K562 (cell line): ENCODE measurements at places on chromosomes 7 and 10. TPM values are rescaled to one million over a fixed set of nuclear protein-coding genes. Genes with fewer than 3 reads are reported as not detected.

DNA sequence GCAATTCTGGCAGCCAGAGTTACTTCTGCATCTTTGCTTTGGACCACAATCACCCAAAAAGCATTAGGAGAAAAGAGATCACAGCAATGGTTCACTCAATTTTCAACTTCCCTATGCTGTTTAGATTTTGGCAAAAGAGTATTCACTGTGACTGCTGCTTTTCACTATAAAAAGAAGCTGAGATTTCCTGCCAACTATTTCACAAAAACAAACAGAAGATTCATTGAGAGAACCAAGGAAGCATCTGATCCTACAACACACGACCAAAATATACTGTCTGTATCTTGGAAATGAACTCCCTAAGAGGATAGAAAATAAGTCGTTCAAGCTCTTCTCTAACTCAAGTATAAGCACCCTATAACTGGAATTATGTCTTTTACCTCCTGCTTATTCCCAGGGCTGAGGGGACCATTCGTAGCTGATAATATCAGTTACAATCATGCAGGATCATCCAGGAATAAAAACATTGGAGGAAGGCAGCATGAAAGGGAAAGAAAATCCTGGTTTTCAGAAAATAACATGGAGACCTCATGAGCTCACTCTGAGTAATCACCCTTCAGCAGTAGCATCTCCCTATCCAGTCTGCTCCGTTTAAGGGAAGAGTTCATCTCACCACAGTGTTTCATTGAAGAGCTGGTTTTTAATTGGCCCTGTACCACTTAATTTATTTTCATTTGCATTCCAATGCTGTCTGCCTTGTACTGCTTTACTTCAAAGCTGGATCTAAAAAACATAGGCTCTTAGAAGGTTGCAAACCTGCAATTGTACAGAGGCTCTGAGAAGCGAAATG is 256.2 kb downstream of the PAXIP1 start:
- H3K36me3 ChIP-seq = no peaks in the 10 kb centered on the region
- no peak overlapping the region for H3K4me3 ChIP-seq
- DNase-seq = no peak
- no peaks in the 10 kb centered on the region for H3K4me1 ChIP-seq
- no peak overlapping the region for H3K27ac ChIP-seq

- no peak overlapping the region for H3K27ac ChIP-seq
- H3K36me3 ChIP-seq = no peaks in the 10 kb centered on the region
- H3K4me1 ChIP-seq = peaks cover 17% of the 10 kb centered on the region; the same call in 2 of the 3 replicates
- H3K4me3 ChIP-seq = no peak overlapping the region
These were observed 146.2 kb downstream of the SPAG6 start for GRCh38 chr10:22491480-22491879.

DNA sequence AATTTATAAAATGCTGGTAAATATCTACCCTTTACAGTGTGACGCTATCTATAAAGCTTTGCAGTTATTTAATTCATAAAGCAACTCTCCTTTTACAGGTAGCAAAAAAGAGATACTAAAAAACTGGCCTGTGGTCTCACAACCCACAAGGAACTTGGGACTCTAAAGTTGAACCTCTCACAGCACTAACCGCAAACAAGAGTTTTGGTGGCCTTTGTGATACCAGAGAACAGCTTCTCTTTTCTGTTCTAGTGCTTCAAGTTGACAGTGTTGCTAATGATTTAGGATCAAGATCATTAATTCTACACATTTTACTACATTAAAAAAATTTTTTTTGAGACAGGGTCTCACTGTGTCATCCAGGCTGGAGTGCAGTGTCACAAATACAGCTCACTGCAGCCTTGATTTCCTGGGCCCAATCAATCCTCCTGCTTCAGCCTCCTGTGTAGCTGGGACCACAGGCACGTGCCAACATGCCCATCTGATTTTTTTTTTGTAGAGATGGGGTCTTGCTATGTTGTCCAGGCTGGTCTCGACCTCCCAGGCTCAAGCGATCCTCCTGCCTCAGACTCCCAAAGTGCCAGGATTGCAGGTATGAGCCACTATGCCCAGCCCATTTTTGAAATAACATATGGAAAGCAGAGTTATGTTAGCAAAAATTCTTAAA is 56.0 kb upstream of the ST8SIA6 start:
- peaks cover 6% of the 10 kb centered on the region; the same call in 2 of the 3 replicates for H3K36me3 ChIP-seq
- DNase-seq = no peak
- peaks cover 34% of the 10 kb centered on the region for H3K4me1 ChIP-seq

- no peak for DNase-seq
- H3K27ac ChIP-seq = no peak overlapping the region
- no peaks in the 10 kb centered on the region for H3K4me1 ChIP-seq
- H3K36me3 ChIP-seq = no peaks in the 10 kb centered on the region
- H3K4me3 ChIP-seq = no peak overlapping the region
These were observed 132.0 kb upstream of the MDFIC start for GRCh38 chr7:114789871-114790311.

GRCh38 chr7:66747881-66748511 is 7.5 kb downstream of the RABGEF1 start:
- no peak for DNase-seq
- no peak overlapping the region for H3K4me3 ChIP-seq
- no peaks in the 10 kb centered on the region for H3K27me3 ChIP-seq
- H3K27ac ChIP-seq = no peak overlapping the region
- H3K36me3 ChIP-seq = no peaks in the 10 kb centered on the region

- no peaks in the 10 kb centered on the region for H3K27me3 ChIP-seq
- no peaks in the 10 kb centered on the region for H3K4me1 ChIP-seq
- 0 out of 3 replicates have a peak overlapping the region, but pooled peaks have one; percentile 8 for H3K27ac ChIP-seq
- DNase-seq = no peak
- H3K36me3 ChIP-seq = peaks cover 42% of the 10 kb centered on the region
- H3K4me3 ChIP-seq = no peak overlapping the region
These were observed 11.8 kb downstream of the NT5C2 start for GRCh38 chr10:103181244-103181643.

GRCh38 chr10:23310404-23310803 is 34.2 kb downstream of the C10orf67 start:
- H3K4me3 ChIP-seq = no peak overlapping the region
- H3K36me3 ChIP-seq = no peaks in the 10 kb centered on the region
- H3K27me3 ChIP-seq = no peaks in the 10 kb centered on the region; the same call in 1 of the 3 replicates
- no peak for DNase-seq
- H3K4me1 ChIP-seq = no peaks in the 10 kb centered on the region

- H3K27ac ChIP-seq = no peak overlapping the region
- DNase-seq = no peak
- H3K4me1 ChIP-seq = no peaks in the 10 kb centered on the region
- H3K36me3 ChIP-seq = no peaks in the 10 kb centered on the region
- H3K27me3 ChIP-seq = peaks cover 19% of the 10 kb centered on the region
These were observed 215.8 kb downstream of the SKAP2 start for GRCh38 chr7:26648554-26648953.

DNA sequence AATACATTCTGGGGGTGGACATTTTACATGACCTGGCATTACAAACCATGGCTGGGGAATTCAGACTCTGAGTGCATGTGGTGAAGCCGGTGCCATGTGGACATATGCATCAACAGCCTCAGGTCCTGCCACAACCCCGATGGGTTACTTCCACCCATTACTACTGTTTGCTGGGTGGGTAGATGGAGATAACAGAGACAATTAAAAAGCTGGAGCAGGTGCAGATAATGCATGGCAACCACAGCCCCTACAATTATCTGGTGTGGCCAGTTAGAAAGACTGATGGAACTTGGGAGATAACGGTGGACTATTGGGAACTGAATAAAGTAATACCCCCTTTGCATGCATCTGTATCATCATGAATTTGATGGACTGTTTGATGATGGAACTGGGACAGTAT is 21.6 kb upstream of the ADAMTS14 start:
- H3K27me3 ChIP-seq = no peaks in the 10 kb centered on the region
- H3K4me1 ChIP-seq = peaks cover 10% of the 10 kb centered on the region; the same call in 1 of the 2 replicates
- no peak overlapping the region for H3K27ac ChIP-seq
- no peak overlapping the region for H3K4me3 ChIP-seq

GRCh38 chr7:80630608-80631405 is 7.6 kb upstream of the CD36 start:
- no peaks in the 10 kb centered on the region for H3K27me3 ChIP-seq
- H3K4me3 ChIP-seq = no peak overlapping the region
- H3K4me1 ChIP-seq = no peaks in the 10 kb centered on the region

GRCh38 chr7:130900471-130901076 is 166.6 kb upstream of the KLF14 start:
- no peak overlapping the region for H3K4me3 ChIP-seq
- H3K36me3 ChIP-seq = peaks cover 6% of the 10 kb centered on the region; the same call in 2 of the 3 replicates
- H3K4me1 ChIP-seq = peaks cover 15% of the 10 kb centered on the region
- DNase-seq = no peak
- no peaks in the 10 kb centered on the region for H3K27me3 ChIP-seq

DNA sequence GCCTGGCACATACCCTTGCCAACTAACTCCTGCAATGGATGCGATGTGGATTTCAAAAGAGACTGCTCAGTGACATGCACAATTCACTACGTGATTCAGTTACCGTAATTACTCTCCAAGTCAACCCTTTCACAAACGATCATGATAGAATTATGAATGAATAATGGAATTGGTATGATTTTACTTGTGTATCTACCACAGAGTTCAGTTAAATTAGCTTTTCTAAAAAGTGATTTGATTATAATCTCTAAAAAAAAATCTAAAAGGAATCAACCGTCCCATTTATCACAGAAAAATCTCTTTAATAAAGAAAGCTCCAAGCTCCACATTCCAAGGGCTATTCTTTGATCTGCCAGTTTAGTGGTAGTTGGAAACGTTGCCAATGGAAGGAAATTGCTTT is 30.4 kb upstream of the RSU1 start:
- DNase-seq = no peak
- no peaks in the 10 kb centered on the region for H3K27me3 ChIP-seq
- no peak overlapping the region for H3K27ac ChIP-seq
- H3K4me1 ChIP-seq = no peaks in the 10 kb centered on the region
- no peak overlapping the region for H3K4me3 ChIP-seq

DNA sequence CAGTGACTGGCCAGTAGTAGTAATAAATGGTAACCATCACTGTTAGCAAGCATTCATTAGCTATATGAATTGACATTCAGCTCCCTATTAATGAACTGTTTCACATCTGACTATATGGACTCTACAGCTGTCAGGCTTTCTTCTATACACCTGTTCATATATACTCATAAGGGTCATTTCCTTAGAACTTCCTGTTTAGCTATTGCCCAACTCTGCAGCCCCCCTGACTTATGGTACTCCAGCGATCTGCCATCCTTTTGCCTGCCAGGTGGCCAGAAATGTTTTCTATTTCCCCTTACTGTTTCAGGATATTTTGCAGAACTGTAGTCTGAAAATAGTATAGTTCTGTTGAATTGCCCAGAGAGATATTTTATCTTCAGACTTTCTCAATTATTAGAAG is 56.6 kb downstream of the TASOR2 start:
- no peak overlapping the region for H3K4me3 ChIP-seq
- peaks cover 88% of the 10 kb centered on the region for H3K36me3 ChIP-seq

GRCh38 chr10:100742936-100743335 is 2.4 kb upstream of the PAX2 start:
- peaks cover 18% of the 10 kb centered on the region; the same call in 2 of the 3 replicates for H3K27me3 ChIP-seq
- no peak overlapping the region for H3K27ac ChIP-seq
- no peaks in the 10 kb centered on the region for H3K36me3 ChIP-seq
- peaks cover 29% of the 10 kb centered on the region for H3K4me1 ChIP-seq
- H3K4me3 ChIP-seq = no peak overlapping the region

- H3K4me1 ChIP-seq = peaks cover 66% of the 10 kb centered on the region
- H3K27ac ChIP-seq = peak overlapping the region; percentile 90
- DNase-seq = no peak
- peaks cover 59% of the 10 kb centered on the region for H3K36me3 ChIP-seq
These were observed 38.6 kb upstream of the SH2D4B start for GRCh38 chr10:80498833-80499741.

GRCh38 chr7:11810043-11810625 is 21.9 kb downstream of the THSD7A start:
- no peaks in the 10 kb centered on the region for H3K36me3 ChIP-seq
- no peak overlapping the region for H3K27ac ChIP-seq
- no peak overlapping the region for H3K4me3 ChIP-seq
- no peaks in the 10 kb centered on the region for H3K27me3 ChIP-seq
- no peaks in the 10 kb centered on the region for H3K4me1 ChIP-seq
- DNase-seq = no peak

DNA sequence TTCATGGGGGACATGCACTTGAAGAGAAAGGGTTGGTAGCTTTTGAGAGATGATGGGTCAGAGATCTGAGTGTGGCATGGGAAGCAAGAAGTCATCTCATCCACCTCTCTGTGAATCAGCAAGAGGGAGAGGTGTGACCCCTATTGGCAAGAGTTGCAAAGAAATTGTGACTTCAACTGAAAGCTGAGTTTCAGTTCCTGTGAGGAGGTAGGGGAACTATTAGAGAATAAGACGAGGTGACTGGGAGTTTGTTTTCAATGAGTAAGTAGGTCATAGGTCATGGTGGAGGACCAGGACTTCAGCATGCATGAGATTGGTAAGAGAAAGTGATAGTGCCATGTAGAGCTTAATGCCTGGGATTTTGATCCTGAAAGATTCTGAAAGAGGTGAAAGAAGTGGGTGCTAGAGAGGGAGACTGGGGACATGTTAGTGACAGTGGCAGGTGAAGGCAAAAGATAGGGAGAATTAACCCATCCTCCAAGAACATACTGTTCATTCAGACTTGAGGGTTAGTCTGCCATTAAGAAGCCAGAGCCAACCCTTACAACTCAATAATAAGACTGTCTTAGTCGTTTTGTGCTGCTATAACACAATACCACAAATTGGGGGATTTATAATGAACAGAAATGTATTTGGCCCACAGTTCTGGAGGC is 75.5 kb upstream of the CAPZA2 start:
- DNase-seq = no peak
- H3K4me3 ChIP-seq = no peak overlapping the region
- H3K27ac ChIP-seq = no peak overlapping the region
- no peaks in the 10 kb centered on the region for H3K36me3 ChIP-seq
- H3K27me3 ChIP-seq = peaks cover 5% of the 10 kb centered on the region; the same call in 1 of the 3 replicates

DNA sequence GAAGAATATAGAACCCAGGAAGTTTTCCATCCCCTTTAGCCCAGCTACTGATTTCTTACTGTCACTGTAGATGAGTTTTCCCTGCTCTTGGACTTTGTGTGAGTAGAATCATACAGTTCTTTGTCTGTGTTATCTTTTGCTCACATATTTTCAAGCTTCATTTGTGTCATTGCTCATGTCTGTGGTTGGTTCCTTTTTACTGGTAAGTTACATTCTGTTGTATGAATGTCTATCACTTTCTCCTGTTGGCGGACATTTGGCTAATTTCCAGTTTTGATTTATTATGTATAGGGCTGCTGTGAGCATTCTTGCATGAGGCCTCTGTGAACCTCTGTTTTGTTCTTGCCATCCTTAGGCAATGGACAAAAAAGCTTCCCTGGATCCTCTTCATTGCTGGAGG is 5.3 kb downstream of the GLRX3 start:
- peaks cover 16% of the 10 kb centered on the region for H3K4me1 ChIP-seq
- H3K27ac ChIP-seq = peak overlapping the region; percentile 39; the same call in 2 of the 3 replicates

GRCh38 chr10:124049484-124049883 is 43.9 kb downstream of the CHST15 start:
- H3K36me3 ChIP-seq = no peaks in the 10 kb centered on the region
- peaks cover 4% of the 10 kb centered on the region; the same call in 1 of the 3 replicates for H3K27me3 ChIP-seq
- H3K27ac ChIP-seq = no peak overlapping the region
- peaks cover 2% of the 10 kb centered on the region; the same call in 1 of the 2 replicates for H3K4me1 ChIP-seq

The CYP26C1 gene
- total RNA-seq = 0.07 and 0.16 TPM in 2 replicates

The ARHGEF35 gene
- total RNA-seq = 0.22 and 0.49 TPM in 2 replicates

The C10orf67 gene
- total RNA-seq = not detected in 2 replicates

The PPP1R17 gene
- not detected in 2 replicates for total RNA-seq

The HOXA11 gene
- total RNA-seq = not detected in 2 replicates

The CPEB3 gene
- 1.1 and 1.2 TPM in 2 replicates for total RNA-seq

The TMEM196 gene
- total RNA-seq = not detected in 2 replicates

The THNSL1 gene
- 6.2 and 6.4 TPM in 2 replicates for total RNA-seq

The DIP2C gene
- 0.09 TPM in 1 of 2 replicates, not detected in the other for total RNA-seq

The ANKRD61 gene
- total RNA-seq = not detected in 2 replicates
